Posterior cingulate gyrus (tissue), 11 donors: ENCODE measurements at places on chromosomes 5 and 9.

GRCh38 chr5:59321642-59322041 lies 571.9 kb downstream of the PDE4D start:
- no peak for DNase-seq

DNA sequence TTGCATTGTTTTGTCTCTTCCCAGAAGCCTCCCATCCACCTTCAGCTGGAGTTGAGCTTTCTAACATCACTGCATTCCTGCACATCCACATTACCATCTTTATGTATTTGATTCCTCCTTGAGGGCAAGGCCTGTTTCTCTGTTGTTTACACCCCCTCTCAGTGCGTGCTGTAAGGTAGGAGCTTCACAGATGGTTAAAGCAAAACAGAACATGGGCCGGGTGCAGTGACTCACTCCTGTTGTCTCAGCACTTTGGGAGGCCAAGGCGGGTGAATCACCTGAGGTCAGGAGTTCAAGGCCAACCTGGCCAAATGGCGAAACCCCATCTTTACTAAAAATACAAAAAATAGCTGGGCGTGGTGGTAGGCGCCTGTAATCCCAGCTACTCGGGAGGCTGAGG lies 110.9 kb downstream of the KCNIP1 start:
- no peak for DNase-seq

DNA sequence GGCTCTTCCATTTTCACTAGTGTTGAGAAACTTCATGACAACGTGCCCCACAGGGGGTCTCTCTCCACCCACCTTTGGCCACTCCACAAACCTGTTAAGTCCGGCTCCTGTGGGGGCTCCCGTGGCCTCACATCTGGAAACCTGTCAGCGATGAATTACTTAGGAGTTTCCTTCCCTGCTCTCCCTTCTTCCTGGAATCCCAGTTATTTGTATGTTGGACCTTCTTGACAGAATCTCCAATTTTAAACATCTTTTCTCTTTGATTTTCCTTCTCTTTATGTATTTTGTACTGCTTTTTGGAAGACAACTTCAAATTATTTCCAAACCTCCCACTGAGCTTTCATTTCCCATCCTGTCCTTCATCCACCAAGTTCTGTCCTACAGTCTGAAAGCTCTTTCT lies 55.1 kb upstream of the NRARP start:
- peak; percentile 46 for DNase-seq

- DNase-seq = no peak
Measured at GRCh38 chr5:82265047-82265446, 13.1 kb downstream of the RPS23 start.

DNA sequence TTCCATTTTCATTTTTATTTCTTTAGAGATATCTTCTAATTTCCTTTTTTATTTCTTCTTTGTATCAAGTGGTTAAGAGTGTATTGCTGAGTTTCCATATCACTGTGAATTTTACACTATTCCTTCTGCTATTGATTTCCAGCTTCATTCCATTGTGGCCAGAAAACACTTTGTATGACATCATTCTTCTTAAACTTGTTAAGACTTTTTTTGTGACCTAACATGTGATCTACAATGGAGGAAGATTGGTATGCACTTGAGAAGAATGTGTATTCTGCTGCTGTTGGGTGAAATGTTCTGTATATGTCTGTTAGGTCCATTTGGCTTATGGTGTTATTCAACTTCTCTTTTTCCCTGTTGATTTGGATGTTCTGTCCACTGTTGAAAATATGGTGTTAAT lies 274.2 kb upstream of the PUM3 start:
- DNase-seq = no peak

DNA sequence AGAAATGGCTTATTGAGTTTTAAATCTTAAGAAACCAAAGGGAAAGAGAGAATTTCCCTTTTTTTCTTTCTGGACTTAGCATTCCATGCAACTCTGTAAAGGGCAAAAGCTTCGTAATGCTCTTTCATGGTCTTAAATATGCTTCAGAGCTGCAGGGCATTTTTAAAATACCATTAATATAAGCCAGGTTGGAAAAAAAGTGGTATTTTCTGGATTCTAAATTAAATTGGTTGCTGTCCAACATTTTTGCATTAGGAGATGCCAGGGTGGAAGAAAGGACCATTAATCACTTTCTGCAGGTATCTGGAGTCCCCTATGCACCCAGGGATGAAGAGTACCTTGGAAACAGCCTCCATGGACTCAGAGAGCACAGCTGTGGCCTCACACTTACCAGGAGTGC lies 215.1 kb upstream of the DAPK1 start:
- DNase-seq = no peak

DNA sequence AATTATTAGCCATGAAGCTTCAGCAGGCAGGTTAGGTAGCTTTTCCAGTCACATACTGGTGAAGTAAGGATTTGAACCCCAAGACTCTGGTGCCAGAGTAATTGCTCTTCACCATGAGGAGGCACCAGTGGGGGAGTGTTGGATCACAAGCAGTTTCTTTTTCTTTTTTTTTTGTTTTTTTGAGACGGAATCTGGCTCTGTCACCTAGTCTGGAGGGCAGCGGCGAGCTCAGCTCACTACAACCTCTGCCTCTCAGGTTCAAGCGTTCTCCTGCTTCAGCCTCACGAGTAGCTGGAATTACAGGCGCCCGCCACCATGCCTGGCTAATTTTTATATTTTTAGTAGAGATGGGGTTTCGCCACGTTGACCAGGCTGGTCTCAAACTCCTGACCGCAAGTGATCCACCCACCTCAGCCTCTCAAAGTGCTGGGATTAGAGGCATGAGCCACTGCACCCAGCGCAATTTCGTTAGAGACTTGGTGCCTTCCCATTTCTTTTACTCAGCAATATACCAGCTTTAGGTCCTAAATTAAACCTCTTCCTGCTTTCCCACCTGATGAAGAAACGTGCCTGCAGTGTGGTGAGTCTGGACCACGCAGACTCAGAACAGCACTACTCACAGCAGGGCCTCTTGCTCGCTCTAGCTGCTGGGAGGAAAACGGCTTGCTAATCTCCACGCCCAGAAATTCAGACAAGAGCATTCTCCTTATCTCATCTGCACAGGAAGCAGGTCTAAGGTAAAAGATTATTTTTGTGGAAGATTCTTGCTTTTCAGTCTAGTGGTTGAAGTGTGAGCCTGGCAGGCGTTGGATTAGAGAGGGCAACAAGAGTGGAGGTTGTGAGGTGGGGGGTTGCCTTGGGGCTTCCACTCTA lies at the start of gene S100Z:
S100Z (plus strand) TSS at position 596 of the 873 bp plus-strand sequence. CDS start 25,346 bp downstream, outside the sequence.
- no peak for DNase-seq

DNA sequence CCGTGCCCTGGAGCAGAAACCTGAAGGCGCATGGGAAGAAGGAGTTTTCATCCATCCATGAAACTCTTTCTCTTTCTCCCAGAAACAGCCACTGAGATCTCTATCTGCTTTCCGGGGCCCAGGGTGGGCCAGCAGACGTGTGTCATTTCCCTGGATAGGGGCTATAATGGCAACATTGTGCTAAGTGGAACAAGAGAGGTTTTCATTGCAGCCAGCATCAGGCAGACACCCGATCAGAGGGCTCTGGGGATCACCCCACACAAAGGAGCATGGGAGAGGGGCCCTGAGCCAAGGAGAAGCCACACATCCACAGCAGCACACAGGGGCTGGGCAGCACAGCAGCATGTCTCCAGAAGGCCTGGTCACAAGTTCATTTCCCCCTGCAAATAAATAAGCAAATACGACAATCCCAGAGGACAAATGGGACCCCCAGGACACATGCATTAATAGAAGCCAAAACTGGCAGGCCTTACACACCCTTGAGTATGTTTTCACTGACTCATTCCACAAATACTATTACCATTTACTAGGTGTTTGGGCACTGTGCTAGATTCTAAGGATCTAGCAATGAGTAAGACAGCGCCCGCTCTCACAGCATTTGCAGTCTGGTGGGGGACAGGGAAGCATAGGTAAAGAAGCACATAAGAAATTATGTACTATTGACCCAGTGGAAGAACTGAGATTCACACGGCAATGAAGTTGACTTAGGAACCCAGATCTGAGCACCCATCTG lies 4.3 kb upstream of the AFAP1L1 start:
- peak; percentile 87 for DNase-seq

DNA sequence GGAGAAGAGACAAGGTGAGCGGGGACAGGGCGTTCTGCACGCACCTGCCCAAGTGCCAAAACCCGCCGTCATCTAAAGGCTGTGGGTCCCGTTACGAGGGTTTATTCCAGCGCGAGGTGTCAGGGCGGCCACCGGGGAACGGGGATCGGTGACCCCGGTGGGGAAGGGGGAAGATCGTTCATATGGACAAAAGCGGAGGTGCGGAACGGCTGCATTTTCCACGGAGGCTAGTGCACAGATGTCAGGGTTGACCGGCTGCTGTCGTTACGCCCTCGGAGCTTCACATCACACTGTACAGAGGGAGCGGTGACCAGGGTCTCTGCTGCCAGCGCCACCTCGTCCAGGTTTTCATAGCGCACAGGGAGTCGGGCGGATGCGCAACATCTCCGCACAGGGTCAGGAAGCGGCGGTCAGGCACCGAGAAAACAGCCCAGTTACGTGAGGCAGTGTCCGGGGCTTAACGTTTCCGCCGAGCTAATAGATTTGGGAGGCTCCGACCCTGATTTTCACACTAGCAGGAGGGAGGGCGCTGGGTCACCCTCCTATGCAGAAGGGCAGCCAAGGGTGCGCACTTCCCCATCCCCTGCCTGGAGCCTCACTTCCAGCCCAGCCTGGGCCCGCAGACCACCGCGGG lies 13.5 kb downstream of the BTNL9 start:
- no peak for DNase-seq

DNA sequence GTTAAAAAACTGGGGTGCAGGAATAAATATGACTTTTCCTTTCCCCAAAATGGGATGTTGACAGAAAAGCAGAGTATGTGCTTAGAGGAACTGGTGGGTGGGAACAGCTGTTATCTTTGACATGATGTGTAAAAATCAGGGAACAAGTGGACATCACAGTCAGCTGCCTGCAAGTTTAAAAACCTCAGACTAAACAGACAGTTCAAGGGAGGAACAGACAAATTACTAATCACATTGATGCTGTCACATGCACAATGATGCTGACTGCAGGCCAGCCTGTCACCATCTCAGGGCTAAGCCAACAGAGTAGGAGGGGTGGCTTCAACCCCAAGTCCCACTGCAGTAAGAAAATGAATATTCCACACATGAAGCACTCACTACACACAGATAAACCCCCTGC lies 38.2 kb upstream of the UBAP2 start:
- no peak for DNase-seq

- DNase-seq = no peak
Measured at GRCh38 chr5:120621339-120621738, 157.2 kb downstream of the PRR16 start.

GRCh38 chr9:12798066-12798770 lies 23.4 kb downstream of the LURAP1L start:
- DNase-seq = no peak

GRCh38 chr9:99057665-99058625 lies 47.0 kb upstream of the TGFBR1 start:
- peak; percentile 41 for DNase-seq
